Camera-type eye (tissue), 1 donor: ENCODE measurements at places on chromosomes 16 and 17. TPM values are rescaled to one million over a fixed set of nuclear protein-coding genes. Genes with fewer than 3 reads are reported as not detected.

Gene ZNF205
- total RNA-seq: 19.0 TPM

Gene LGALS9
- total RNA-seq: 7.1 TPM

Gene JMJD6
- total RNA-seq: 30.1 TPM

Gene RNF227
- total RNA-seq: 32.9 TPM
